ENCODE measurements at places on chromosomes 12 and 14. TPM values are rescaled to one million over a fixed set of nuclear protein-coding genes. Genes with fewer than 3 reads are reported as not detected.

GRCh38 chr12:96901175-96901574 lies 5.9 kb upstream of the NEDD1 start:
- no peak for DNase-seq

TEX22 gene
- total RNA-seq, result under 0.01 TPM

ST8SIA1 gene
- total RNA-seq, result 0.13 TPM

CEBPE gene
- total RNA-seq, result not detected

Data from dermis microvascular lymphatic vessel endothelial cell (primary cell).